G401 (cell line): ENCODE measurements at places on chromosomes 3 and 15.

DNA sequence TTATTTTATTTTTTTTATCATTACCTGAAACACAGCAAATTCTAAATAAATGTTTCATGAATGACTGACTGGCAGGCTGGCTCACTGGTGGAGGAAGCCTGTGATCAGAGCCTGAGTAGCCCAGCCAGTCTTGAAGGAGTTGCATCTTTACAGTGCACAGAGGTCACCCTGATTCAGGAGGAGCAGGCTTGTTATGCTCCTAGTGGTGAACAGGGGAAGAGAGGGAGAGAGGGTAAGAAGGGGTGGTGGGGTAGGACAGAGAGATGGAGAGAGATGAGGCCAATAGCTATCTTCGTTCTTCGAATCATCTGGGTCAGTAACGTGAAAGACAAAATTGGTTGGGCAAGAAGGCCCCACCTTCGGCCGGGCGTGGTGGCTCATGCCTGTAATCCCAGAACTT is 202.6 kb upstream of the MCTP2 start:
- no peak for DNase-seq

GRCh38 chr3:49295489-49296058 is 18.5 kb upstream of the C3orf62 start:
- DNase-seq = peak; percentile 20

DNA sequence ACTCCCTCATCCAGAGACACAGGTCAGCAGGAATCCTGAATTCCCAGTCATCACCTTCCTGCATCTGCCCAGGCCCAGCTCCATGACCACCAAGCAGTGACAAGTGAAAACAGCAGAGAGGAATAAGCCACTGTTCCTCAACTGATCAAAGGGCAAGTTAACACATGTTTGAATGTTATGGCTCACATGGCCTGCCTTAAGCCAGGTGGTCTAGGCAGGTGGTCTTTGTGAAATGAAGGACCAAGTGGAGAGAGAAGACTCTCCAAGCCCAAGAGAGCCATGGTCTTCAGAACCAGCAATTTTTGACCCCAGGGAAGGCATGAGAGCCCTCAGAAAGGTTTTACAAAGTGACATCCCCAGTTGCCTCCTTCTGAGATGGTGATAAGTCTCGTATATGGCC is 161.8 kb downstream of the EPHB1 start:
- no peak for DNase-seq

GRCh38 chr15:68797191-68797590 is 23.5 kb downstream of the ANP32A start:
- no peak for DNase-seq

DNA sequence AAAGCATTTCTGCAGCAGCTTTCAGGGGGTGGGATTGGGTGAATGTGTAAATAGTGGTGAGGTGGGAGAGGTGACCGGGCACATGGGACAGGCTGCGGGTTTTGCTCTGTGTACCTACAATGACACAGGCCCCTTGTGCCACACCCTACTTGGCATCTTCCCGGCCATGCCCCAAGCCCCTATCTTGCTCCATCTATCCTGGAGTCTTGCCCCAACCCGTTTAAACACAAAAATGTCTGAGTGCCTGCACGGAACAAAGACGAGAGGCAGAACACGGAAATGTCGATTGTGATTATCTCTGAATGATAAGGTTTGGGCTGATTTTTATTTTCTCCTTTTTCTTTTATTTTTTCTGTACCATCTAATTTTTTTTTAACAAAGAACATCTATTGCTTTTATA is 46.0 kb upstream of the SLC6A1 start:
- DNase-seq = no peak

- no peak for DNase-seq
Measured at GRCh38 chr3:194867270-194867983, 181.7 kb downstream of the FAM43A start.

DNA sequence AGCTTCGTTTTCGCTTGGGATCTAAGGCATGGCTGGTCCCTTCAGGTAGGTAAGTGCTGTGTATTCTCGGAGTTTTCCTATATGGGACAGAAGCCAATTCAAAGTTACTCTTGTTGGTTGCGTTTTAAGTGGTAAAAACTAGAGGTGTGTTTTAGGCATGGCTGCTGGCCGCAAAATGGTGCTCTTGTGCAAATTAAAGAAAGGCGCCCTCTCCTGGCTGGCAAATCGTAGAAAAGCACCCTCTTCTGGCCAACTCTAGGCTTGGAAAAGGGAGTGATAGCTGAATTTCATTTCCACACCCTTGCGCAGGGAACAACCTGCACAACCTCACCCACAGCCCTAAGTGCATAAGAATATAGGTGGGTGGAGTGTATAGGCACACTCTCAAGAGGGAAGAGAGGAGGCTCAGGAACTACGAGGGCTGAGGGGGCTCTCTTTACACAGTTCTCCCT is 23.5 kb downstream of the DRD3 start:
- peak; percentile 14 for DNase-seq

GRCh38 chr3:157409516-157409915 is 27.1 kb upstream of the PTX3 start:
- peak; percentile 52 for DNase-seq
